NCI-H82 (cell line): ENCODE measurements at places on chromosomes 6 and 20.
A peak's percentile ranks its signal among the peaks of the same experiment; 100 is the strongest.

DNA sequence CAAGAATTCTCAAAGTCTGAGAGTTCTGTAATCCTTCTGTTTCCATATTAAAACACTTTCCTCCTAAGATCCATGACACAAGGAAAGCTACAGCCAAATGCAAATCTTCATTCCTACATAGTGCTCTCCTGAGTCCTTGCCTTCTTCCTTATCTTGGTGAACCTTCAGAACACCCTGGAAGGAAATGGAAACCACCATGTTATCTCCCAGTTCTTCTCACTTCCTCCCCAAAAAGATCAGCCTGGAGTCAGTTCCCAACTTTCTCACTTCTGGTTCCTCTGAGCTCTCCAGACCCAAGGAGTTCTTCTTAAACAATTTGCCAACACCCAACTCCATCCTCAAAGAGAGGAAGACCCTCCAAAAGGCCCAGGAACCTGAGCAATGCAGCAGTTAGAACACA is 193.3 kb upstream of the CCN2 start:
- no peak for DNase-seq

DNA sequence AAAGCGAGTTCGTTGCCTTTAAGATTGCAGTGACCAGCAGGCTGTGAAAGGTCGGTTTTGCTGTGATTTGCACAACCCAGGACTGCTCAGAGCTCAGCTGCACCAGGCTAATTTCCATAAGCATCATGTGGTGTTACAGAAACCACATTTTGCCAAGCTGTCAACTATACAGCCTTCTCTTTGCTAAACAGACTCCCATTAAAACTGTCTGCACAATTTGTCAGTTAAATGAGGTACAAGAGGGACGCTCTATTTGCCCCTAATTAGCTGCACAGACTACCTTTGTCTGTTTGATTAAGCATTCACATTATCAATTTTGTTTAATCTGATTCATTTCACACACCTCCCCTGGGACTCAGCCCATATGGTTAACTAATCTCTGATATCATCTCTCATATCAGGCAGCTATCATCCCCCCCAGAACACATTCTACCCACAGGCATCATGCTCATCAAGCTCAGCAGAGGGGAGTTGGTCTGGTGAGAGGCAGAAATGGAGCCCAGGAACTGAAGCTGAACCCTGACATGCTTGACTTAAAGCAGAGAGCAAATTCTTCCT is 62.1 kb downstream of the OLIG3 start:
- DNase-seq, result peak; percentile 50

GRCh38 chr6:144443157-144443556 is 158.0 kb downstream of the UTRN start:
- no peak for DNase-seq

GRCh38 chr20:52892023-52892422 is 80.1 kb upstream of the TSHZ2 start:
- no peak for DNase-seq

GRCh38 chr6:51655517-51655916 is 431.9 kb downstream of the PKHD1 start:
- DNase-seq, result no peak

DNA sequence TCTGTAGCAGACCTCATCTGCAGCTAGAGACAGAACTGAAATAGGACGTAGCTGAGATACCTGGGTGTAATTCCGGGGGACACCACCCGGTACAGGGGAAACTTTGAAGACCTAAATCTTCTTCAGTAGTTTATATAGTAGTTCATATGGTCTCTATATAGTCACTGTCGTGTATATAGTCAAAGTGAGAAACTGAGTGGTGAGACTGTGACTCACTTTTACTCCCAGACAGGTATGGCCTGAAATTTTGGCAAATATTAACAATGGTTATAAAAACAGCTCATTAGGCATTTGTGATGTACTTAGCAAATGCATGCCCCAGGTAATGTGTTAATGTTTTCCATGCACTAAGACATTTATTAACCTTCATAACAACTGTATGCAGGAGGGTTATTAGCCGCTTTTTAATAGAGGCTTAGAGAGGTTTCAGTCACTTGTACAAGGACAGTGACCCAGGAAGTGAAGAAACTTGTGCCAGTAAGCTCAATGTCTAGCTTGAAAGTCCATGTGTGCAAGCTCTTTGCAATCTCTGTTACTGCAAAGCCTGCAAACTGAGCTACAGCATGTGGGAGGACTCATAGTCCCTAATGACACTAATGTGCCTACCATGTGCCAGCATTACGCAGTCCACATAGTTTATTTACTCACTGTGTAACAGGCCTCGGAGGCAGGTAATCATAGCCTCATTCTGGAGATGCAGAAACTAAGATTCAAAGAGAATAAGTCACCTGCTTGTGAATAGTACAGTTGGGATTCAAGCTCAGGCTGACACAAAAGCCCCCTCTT is 165.4 kb upstream of the CHD6 start:
- DNase-seq, result no peak

DNA sequence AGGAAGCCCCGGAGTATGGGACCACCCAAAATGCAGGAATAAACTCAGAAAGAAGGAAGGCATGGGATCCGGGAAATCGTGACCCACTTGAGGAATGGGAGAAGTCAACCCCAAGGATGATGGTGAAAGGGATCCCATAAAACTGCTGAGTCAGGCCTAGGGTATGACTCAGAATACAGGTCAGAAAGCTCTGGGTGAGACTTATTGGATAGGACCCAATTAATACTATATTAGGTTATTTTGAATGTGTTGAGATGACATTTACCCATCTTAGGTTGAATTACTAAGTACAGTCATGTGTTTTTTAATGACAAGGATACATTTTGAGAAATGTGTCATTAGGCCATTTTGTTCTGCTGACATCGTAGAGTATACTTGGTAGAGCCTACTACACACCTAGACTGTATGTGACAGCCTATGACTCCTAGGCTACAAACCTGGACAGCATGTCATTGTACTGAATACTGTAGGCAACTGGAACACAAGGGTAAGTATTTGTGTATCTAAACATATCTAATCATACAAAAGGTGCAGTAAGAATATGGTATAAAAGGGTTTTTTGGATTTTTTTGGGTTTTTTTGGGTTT is 17.1 kb upstream of the HIVEP1 start:
- no peak for DNase-seq

- DNase-seq, result no peak
Measured at GRCh38 chr20:10453241-10453640, 18.1 kb downstream of the SLX4IP start.

DNA sequence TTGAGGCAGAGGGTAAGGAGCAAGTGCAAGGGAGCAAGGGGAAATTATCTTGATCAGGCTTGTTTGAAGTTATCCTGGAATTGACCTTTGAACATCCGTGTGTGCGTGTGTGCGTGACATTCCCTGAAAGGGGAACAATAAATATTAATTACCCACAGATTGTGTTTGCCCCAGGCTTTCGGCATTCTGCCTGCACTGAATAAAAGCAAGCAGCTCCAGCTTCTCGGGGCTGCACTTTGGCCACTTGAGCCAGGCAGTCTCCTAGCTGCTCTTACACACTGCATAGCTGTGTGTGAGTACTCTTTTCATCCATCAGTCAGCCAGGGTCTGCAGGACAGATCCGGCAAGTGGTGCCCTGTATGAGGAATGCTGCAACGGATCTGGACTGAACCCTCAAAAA is 107.7 kb upstream of the BTN3A2 start:
- DNase-seq, result no peak

- DNase-seq, result no peak
Measured at GRCh38 chr6:88236612-88237360, 70.6 kb upstream of the CNR1 start.

GRCh38 chr20:49570828-49571552 is 3.1 kb upstream of the PTGIS start:
- DNase-seq, result no peak

DNA sequence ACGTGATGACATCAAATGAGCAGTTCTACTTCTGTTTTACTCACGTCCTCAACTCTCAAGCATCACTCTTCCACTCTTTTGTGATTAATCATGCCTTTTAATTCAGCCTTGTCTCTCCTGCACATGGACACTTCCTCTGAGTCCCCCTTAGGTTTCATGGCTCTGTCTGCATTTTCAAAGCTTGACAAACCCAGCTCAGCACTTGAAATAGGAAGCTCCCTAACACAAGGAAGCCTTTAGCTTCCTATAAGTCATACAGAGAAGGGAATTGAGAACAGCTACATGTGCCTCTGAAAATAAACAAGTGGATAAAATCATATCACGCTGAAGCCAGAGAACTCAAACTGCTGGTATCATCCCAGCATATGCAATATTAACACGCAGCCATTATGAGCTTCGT is 21.2 kb downstream of the KIF16B start:
- no peak for DNase-seq

DNA sequence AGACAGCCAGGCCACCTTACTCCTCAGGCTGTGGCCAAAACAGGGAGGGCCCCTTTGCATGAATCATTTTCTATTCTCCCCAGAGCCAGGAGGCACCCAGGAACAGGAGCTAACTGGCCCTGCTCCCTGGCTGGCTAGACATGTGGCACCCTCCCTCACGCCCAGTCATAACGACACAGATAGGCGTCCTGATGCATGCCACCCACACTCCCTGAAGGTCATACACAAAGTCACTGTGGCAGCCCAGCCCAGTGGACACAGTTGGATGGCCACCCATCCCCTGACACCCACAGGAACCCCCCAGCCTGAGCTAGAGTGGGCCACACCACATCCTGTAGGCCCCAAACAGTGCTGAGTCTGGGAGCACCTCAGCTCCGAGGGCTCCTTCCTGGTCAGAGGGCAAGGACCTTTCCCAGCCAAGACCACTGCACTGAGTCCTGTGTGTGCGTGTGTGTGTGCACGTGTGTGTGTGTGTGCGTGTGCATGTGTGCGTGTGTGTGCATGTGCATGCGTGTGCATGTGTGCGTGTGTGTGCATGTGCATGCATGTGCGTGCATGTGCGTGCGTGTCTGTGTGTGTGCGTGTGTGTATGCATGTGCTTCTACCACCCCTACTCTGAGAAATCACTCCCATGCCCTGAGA is 21.6 kb downstream of the TFEB start:
- DNase-seq, result no peak

DNA sequence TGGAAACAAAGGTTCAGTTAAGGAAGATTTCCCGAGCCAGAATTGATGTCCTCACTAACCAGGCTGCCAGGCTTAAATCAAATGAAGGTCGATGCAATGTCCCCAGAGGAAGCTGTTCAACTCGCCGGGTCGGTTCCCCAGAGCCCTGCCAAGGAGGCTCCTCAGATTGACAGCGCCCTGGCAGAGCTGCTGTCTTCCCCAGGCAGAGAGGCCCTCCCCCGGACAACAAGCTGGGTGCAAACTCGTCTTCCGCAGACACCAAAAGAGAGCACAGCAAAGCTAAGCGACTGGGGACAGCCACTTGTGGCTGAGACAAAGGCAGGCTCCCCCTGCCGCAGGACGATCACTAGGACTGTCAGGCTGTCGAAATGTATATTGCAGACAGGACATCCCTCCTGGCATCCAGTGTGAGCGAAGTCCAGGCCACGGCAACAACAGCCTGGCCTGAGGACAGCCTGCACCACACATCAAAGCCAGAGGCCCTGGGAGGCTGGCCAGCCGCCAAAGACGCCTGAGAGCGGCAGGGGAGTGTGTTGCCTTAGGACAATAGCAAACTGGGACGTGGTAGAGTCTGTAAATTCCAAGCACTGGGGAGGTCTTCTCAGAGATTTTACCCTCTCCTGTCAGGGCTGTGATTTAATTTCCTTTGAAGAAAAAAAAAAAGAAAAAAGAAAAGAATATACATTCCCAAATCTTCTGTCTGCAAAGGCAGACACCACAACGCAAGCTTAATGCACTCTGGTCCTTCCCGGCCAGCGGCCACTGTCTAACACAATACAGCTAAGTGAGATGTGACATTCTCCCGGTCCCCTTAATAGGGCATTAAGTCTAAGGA is 99.1 kb downstream of the HIVEP2 start:
- peak; percentile 57 for DNase-seq

DNA sequence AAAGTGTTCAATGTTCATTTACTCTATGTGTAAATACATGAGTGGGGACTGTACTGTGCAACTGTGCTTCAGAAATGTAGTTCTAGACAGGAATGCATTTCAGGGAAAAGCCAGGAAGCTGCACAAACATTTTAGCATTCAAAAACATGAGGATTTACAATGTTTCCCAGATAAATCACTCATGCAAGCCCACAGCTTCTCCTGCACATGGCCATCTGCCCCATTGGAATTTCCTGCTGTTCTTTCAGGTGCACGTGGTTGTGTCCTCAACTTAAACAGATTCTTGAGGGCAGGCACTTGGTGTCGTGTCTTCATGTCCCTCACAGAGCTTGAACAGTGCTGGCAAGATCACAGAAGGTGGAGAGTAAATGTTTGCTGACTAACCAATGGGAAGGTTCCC is 101.5 kb downstream of the UNC5CL start:
- no peak for DNase-seq
